Osteocyte (in vitro differentiated cells): ENCODE measurements at places on chromosomes 3 and 15.

GRCh38 chr15:57364282-57365007, 11.9 kb upstream of the CGNL1 start:
- no peak for DNase-seq

- no peak for DNase-seq
Observed at GRCh38 chr15:89823836-89824606, 9.4 kb upstream of the ANPEP start.

GRCh38 chr3:127196466-127197299, 3.8 kb downstream of the PRR23E start:
- DNase-seq = peak; percentile 82

DNA sequence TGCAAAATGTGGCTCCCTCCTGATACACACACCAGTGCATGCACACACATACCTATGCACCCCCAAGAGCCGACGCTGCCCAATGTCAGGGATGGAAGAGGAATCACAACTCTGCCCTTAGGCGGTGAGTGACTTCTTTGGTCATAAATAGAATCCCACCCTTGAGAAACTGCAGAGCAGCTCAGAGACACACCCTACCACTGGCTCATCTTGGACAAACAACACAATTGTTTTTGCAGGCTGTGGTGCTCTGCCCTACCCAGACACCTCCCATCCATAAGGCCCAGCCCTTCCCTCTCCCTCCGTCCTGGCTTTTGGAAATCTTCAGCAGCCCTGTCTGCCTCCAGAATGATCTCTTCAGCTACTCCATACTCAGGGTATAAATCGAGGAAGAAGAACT, 73.8 kb upstream of the HRH1 start:
- DNase-seq = peak; percentile 76

- DNase-seq = no peak
Observed at GRCh38 chr15:100464256-100464655, 64.5 kb downstream of the CERS3 start.

GRCh38 chr3:177929310-177929709, 606.9 kb upstream of the KCNMB2 start:
- DNase-seq = no peak

GRCh38 chr3:7793786-7794185, 707.8 kb upstream of the LMCD1 start:
- no peak for DNase-seq

- no peak for DNase-seq
Observed at GRCh38 chr3:14231998-14232501, 53.4 kb downstream of the LSM3 start.
